ENCODE measurements at places on chromosomes 11 and 22.

DNA sequence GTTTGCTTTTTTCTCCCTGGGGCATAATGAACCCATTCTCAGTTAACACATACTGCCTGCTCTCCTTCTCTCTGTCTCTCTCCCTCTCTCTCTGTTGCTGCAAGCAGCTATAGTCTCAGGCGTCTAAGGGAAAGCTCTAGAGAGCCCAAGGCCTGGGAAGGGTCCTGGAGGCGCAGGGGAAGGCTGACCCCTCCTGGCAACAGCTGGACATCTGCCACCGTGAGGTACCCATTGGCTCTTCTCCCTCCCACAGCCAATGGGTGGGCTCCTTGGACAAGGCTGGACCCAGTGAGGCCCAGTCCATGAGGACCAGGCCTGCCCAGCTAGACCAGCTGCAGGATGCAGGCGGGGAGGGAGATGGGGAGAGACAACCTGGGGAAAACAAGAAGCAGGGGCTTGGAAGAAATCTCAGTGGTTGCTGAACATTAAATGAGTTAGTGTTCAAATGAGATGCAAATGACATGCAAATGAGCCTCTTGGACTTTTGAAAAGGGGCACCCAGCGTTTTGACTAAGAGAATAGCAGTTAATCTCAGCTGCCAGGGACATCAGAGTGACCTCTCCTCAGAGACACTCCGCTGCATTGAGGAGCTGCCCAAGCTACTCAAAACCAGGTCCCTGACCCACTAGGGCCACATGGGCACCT, 349.7 kb downstream of the BUD13 start:
- DNase-seq: no peak

GRCh38 chr11:72348250-72348649, 86.1 kb downstream of the CLPB start:
- no peak for DNase-seq

GRCh38 chr11:61967924-61968757, 707 bp upstream of the FTH1 start:
- peak; percentile 40 for DNase-seq

DNA sequence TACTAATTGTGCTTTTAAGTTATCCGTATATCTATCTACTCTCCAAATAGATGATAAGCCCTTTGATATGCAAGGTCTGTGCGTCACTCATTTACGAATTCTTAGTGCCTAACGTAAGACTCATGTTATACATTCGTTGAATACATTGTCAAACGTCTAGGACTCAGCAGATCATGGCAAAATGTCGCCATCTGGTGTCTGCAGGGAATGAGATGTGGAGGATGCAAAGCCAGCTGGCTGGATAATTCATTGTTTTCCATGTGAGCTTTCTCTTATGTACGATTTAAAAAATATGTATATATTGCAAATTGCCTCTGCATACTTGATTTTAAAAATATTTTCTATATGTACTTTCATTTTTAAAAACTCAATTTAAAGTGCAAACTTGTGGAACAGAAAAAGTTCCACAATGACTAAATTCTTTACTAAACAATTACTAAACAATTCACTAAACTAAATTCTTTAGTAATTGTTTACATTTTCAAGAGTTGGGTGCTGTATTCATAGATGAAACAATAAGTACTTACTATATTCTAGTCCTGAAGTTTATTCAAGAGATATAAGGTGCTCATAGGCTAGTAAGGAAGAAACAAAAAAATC, 33.8 kb downstream of the ZNF202 start:
- peak; percentile 47 for DNase-seq

GRCh38 chr22:46124383-46125144, 25.8 kb upstream of the PPARA start:
- no peak for DNase-seq

DNA sequence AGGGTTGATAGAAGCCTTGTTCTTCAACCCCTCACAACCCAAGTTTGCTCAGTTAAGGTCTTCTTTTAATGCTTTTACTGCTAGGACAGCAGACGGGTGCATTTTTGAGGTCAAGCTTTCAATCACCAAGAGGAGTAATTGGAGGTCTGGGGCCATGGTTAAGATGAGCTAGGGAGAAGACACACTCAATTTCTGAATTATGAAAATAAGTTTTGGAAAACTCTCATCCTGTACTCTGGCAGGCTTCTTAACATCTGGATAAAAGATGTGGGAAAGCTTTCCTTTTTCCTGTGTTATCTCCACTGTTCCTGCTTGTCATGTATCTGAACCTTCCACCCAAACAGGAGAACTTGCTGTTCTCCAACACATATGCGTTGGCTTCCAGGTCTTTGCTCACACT, 9.7 kb downstream of the ABTB2 start:
- no peak for DNase-seq

GRCh38 chr11:77167111-77167626, 39.1 kb downstream of the MYO7A start:
- no peak for DNase-seq

DNA sequence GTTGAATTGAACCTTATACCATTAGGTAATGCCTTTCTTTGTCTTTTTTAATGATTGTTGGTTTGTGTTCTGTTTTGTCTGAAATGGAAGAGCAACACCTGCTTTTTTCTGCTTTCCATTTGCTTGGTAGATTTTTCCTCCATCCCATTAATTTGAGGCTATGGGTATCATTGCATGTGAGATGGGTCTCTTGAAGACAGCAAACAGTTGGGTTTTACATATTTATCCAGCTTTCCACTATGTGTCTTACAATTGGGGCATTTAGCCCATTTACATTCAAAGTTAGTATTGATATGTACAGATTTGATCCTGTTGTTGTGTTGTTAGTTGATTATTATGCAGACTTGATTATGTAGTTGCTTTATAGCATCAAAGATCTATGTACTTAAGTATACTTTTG, 21.1 kb upstream of the RAB38 start:
- no peak for DNase-seq

DNA sequence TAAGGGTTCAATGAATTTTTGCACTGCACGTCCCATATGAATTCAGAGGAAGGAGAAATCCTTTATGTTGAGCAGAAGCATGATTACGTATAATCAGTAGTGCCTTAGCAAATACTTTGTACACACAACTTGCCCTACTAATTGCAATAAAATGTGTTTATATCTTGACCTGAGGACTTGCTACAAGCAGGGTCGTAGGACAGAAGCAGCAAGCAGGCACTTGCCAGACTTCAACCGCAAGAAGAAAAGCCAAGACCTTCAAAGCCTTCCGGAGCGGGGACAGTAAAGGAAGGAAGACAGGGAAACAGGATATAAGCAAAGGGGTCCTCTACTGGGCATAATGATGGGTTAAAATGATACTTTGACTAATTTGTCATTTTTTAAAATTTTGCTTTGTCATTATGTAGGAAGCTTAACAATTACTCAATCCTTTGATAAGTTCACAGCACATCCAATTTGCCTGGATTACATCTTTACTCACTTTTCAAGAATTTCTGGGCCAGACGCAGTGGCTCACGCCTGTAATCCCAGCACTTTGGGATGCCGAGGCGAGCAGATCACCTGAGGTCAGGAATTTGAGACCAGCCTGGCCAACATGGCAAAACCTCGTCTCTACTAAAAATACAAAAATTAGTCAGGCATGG, 23.2 kb upstream of the UBASH3B start:
- DNase-seq: no peak

GRCh38 chr22:49320714-49321476, 506.8 kb downstream of the BRD1 start:
- DNase-seq: no peak

DNA sequence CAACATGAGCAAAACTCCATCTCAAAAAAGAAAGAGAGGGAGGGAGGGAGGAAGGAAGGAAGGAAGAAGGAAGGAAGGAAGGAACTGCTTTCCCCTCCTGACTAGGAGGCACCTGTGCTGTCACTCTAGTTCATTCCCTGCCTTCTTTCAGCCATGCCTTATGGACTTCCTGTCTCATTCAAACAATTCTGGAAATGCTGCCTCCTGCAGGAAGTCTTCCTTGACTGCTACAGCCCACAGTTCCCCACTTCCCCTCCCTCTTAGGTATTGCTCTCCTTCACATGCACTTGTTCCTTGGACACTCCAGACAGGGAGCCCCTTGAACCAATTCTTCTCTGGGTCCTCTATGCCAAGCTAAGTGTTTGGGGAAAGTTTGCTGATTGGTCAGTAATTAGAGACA, 31.6 kb upstream of the WNT11 start:
- no peak for DNase-seq

GRCh38 chr11:122157653-122158161, 41.7 kb upstream of the BLID start:
- DNase-seq: no peak

GRCh38 chr11:130166457-130166784, 6.8 kb downstream of the ST14 start:
- no peak for DNase-seq

GRCh38 chr11:61949169-61950034, 749 bp upstream of the BEST1 start:
- DNase-seq: no peak

- no peak for DNase-seq
These were observed 9.7 kb downstream of the MCAM start for GRCh38 chr11:119307219-119307618.

- no peak for DNase-seq
These were observed 126.4 kb upstream of the APOA1 start for GRCh38 chr11:116963813-116964212.

DNA sequence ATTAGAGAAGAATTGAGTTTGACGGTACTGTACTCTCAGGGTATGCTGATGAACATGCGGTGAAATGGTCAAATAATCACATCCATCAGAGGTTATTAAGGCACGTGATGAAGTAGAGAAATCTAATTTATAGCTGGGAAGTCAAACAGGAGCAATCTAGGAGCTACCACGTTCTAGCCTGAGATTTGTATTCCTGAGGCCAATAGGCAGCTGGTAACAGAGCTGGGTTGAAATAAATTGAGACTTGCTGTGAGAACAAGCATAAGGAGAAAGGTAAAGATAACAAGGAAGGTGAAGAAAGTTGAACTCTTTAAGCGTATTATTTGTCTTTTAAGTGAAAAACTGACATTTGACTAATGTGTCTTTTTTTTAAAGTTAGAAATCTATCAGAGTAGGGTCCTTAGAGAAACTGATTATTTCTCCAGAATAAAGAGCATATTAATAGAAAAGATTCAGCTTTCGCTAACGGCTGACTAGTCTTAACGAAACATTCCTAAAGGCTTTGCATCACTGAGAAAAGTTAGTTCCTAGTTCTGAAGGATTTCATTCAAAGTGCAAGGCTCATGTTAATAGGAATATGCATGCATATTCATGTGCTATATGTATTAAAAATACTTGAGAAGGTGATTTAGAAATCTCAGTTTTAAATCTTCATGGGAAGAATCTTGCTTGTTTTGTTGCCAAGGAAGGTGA, 5.2 kb upstream of the WEE1 start:
- no peak for DNase-seq

DNA sequence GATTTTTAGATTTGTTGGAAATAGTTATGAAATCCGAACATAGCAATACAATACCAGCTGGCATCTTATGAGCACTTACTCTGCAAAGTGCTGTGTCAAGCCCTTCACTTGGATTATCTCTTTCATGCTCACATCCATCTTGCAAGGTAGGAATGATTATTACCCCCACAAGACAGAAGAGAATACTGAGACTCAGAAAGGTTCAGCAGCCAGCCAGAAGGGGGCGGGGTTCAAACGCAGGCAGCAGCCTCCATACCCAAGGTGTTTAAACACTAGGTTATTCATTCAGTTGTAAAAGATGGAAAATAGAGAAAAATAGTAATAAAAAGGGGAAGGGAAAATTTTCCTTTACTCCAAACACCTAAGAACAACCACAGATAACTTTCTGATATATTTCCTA, 158.5 kb downstream of the CCDC34 start:
- peak; percentile 5 for DNase-seq

DNA sequence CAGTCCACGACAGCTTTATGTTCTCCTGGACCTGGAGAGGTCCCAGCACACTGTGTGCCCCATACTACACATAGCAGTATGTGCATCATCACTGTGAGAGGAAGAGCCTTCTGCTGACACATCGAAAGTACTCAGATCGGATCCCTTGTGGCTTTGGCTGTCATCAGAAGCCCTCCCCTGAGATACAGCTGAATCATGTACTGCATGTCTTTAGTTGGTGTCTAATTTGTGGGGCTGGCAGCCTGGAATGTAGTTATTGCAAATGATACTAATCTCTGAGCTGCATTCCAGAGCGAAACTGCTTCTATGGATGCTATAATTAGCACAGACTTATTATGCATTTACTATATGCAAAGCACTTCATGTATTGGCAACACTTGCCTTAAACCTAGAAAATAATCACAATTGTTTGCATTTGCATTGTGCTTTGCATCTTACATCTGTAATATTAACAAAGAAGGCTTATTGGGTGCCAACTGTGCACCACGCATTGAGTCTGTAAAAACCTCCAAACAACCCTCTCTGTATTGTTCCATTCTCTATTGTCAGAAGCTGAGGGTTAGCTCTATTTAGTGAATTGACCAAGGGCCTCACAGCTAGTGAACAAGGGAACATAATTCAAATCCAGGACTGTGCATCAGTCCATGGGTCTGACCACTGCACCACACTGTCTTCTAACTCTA, 89.2 kb upstream of the CRTAM start:
- peak; percentile 43 for DNase-seq

- DNase-seq: no peak
These were observed 3.4 kb downstream of the KCNK7 start for GRCh38 chr11:65591939-65592857.

DNA sequence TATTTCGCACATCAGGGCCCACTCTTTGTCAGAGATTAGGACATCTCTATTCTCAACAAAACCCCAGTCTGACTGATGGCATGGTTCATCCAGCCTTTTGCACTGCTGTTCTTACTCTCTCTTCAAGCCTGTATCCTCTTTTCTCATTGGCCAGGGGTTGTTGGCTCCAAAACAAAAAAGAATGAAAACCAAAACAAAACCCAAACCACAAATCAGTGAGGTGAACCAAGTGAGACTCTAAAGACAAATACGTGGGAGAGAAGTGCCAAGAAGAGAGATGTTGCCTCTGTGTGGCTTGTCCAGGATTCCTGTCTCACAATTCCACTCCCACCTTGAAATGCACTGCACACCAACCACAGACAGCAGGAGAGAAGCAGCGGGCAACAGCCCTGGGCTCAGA, 278.9 kb upstream of the NARS2 start:
- no peak for DNase-seq

GRCh38 chr11:123260511-123261211, 65.6 kb upstream of the CLMP start:
- no peak for DNase-seq

GRCh38 chr22:47750086-47750485, 987.6 kb downstream of the TBC1D22A start:
- no peak for DNase-seq

DNA sequence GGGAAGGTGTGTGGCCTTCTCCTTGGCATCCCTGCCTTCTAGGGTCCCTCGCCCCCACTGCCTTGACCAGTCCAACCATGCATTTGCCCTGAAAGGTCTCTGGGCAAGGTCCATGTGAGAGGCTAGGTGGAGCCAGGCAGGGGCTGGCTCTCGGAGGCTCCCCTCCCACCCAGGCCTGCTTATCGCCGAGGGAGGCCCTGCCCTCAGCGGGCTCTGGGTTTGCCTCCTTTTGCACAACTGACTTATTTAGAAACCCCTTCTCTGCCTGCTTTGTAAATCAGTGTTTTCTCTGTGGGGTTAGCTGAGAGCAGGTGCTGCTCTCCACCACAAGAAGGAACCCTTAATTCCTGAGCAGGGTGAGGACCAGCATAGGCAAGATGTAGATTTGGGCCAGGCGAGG, 47.7 kb downstream of the CD82 start:
- no peak for DNase-seq

- DNase-seq: no peak
These were observed 4.5 kb downstream of the PRDM11 start for GRCh38 chr11:45150943-45151342.
